ENCODE measurements at places on chromosomes 1 and 21.

- H3K4me3 ChIP-seq = no peak overlapping the region
- no peak overlapping the region for H3K27ac ChIP-seq
- DNase-seq = no peak
Observed at GRCh38 chr1:30418939-30419720, 304.3 kb downstream of the MATN1 start.

GRCh38 chr1:159678939-159679338 lies 35.5 kb downstream of the CRP start:
- no peaks in the 10 kb centered on the region for H3K36me3 ChIP-seq
- no peaks in the 10 kb centered on the region for H3K27me3 ChIP-seq
- no peak overlapping the region for H3K4me3 ChIP-seq
- no peak overlapping the region for H3K27ac ChIP-seq

DNA sequence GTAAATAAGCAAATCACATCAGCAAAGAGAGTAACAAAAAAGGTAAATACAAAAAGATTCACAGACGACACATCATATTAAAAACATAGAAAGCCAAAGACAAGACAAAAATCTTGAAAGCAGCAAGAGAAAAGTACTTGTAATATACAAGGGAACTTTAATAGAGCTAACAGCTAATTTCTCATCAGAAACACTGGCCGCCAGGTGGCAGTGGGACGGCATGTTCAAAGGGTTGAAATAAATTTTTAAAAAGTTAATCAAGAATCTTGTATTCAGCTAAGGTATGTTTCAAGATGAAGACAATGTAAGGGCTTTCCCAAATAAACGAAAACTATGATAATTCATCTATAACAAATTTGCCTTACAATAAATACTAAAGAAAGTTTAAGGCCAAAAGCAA lies 358.1 kb downstream of the LRRIQ3 start:
- no peaks in the 10 kb centered on the region for H3K27me3 ChIP-seq
- DNase-seq = no peak
- H3K4me1 ChIP-seq = no peaks in the 10 kb centered on the region
- no peak overlapping the region for H3K27ac ChIP-seq
- no peak overlapping the region for H3K4me3 ChIP-seq

DNA sequence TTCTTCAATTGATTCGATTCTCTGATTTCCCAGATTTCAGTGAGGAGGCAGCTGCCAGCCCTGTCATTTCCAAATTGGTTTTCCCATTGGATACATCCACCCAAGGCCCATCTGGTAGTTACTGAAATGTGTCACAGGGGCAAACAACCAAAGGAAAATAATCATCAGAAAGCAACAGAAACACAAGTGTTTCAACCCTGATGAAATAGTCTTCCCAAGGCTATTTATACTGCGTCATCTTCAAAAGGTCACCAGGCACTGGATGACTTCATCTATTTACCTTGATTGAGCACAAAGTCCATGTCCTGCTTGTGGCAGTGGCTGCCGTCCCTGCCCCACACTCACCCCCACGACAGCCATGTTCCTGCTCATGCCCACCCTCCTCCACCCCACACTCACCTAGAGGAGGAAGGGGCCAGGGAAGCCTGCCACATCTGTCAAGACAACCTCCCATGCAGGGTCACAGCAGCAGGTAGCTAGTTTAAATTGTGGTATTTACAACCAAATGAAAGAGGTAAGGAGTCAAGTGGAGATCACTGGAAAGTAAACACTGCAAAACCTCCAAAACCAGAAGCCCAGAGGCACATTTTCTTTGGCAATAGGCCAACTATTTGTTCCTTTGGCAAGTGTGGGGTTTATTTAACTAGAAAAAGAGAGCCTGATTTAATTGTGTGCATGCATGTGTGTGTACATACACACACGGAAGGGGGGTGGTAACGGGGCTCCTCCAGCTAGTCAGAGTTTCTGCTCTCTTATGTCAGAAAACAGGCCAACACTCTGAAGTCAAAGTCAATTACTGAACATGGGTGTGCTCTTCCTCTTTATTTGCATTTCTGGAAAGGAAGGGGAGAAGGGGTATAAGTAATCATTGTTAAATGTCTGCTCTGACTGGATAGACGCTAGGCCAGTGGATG lies 49.5 kb upstream of the RAB4A start:
- no peaks in the 10 kb centered on the region for H3K36me3 ChIP-seq
- H3K4me1 ChIP-seq = peaks cover 19% of the 10 kb centered on the region
- DNase-seq = no peak
- peak overlapping the region; percentile 67 for H3K27ac ChIP-seq
- H3K4me3 ChIP-seq = no peak overlapping the region
- H3K27me3 ChIP-seq = no peaks in the 10 kb centered on the region

- no peaks in the 10 kb centered on the region for H3K27me3 ChIP-seq
- DNase-seq = no peak
- H3K4me1 ChIP-seq = peaks cover 3% of the 10 kb centered on the region
- no peaks in the 10 kb centered on the region for H3K36me3 ChIP-seq
- no peak overlapping the region for H3K27ac ChIP-seq
Observed at GRCh38 chr1:198636391-198636790, 2.4 kb upstream of the PTPRC start.

DNA sequence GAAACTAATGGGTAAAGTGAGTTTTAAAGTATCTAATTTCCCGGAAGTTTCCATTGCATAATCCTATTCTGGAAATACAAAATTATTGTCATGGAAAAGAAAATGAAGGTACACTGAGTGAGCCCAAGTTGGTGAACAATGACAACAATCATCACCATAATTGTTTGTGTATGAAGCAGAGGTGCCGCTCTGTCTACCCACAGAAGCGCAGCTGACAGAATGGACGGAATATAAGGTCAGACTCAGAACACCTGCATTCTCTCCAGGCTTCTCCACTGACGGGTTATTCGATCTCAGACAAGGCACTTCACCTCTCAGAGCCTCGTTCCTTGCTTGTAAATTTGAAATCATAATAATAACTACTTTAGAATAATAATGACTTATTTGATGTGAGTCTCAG lies 99.1 kb upstream of the NGF start:
- H3K27me3 ChIP-seq = no peaks in the 10 kb centered on the region
- no peaks in the 10 kb centered on the region for H3K4me1 ChIP-seq
- no peak for DNase-seq
- no peak overlapping the region for H3K27ac ChIP-seq
- H3K4me3 ChIP-seq = no peak overlapping the region

GRCh38 chr1:214566158-214567104 lies 15.0 kb upstream of the PTPN14 start:
- H3K27me3 ChIP-seq = no peaks in the 10 kb centered on the region
- no peak overlapping the region for H3K4me3 ChIP-seq
- H3K27ac ChIP-seq = no peak overlapping the region
- no peaks in the 10 kb centered on the region for H3K36me3 ChIP-seq
